ENCODE measurements at places on chromosomes 1 and 21. TPM values are rescaled to one million over a fixed set of nuclear protein-coding genes. Genes with fewer than 3 reads are reported as not detected.

DNA sequence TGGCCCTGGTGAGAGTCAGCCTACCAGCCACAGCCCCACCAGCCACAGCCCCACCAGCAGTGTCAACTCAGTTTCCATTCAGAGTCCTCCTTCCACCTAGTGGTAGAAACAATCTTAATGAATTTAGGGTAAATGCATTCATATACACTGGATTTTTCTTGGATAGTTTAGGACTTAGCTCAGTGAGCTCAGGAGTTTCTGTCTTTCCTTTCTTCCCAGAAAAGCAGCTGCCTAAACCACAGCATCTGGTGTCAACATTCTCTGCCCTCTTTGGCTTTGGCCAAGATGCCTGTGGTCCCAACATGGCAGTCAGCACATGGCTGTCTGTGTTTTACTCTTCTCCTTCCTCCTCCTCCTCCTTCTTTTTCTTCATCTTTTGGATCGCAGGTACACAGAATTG, 94.0 kb downstream of the CLIC6 start:
- no peaks in the 10 kb centered on the region for H3K36me3 ChIP-seq
- H3K4me3 ChIP-seq, result no peak overlapping the region
- no peaks in the 10 kb centered on the region for H3K27me3 ChIP-seq
- H3K27ac ChIP-seq, result no peak overlapping the region
- no peaks in the 10 kb centered on the region for H3K4me1 ChIP-seq

DNA sequence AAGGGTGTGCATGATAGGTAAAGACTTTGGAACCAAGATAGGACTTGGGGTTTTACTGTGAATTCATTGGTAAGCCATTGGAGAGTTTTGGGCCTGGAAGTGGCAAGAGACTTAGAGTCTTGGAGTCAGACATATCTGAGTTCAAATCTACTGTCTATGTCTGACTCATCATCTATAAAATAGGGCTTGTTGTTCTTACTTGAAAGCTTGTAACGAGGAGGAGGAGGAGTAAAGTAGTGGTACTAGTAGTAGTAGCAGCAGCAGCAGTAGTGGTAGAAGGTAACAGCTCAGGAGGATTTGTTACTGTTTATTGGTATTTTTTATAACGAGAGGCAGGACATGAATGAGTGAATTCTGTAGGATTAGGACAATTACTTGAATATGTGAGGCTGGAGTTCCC, 62.7 kb downstream of the CACHD1 start:
- no peak overlapping the region for H3K27ac ChIP-seq
- peaks cover 30% of the 10 kb centered on the region for H3K4me1 ChIP-seq
- no peaks in the 10 kb centered on the region for H3K27me3 ChIP-seq
- peaks cover 3% of the 10 kb centered on the region for H3K36me3 ChIP-seq
- no peak overlapping the region for H3K4me3 ChIP-seq
- no peak for DNase-seq

- H3K4me3 ChIP-seq, result no peak overlapping the region
- H3K27ac ChIP-seq, result no peak overlapping the region
- no peak for DNase-seq
- H3K27me3 ChIP-seq, result peaks cover 20% of the 10 kb centered on the region
- H3K4me1 ChIP-seq, result no peaks in the 10 kb centered on the region
Measured at GRCh38 chr1:16420424-16421118, 16.7 kb downstream of the SPATA21 start.

SPATA46 gene
- not detected for total RNA-seq

CC2D1B gene
- 42.7 TPM for total RNA-seq

DNA sequence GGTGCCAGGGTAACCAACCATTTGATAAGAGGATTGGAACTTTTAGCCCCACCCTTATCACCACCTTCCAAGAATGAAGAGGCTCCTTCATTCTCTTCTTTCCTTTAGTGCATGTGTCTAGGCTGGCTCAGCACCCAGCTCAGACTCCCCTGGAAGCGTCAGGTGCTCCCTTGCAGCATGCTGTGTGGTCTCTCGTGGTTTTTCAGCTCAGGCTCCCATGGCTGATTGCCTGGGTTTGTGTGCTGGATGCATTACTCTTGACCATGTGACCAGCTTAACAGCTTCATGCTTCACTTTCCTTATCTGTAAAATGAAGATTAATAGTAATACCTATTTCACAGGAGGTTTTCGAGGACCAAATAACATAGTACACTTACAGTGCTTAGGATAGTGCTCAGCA, 198.4 kb downstream of the HHAT start:
- H3K27me3 ChIP-seq, result no peaks in the 10 kb centered on the region
- no peak overlapping the region for H3K4me3 ChIP-seq
- no peak for DNase-seq
- no peak overlapping the region for H3K27ac ChIP-seq
- peaks cover 1% of the 10 kb centered on the region for H3K4me1 ChIP-seq
- H3K36me3 ChIP-seq, result no peaks in the 10 kb centered on the region

- no peak overlapping the region for H3K27ac ChIP-seq
- H3K36me3 ChIP-seq, result peaks cover 41% of the 10 kb centered on the region
- no peak for DNase-seq
- no peaks in the 10 kb centered on the region for H3K4me1 ChIP-seq
Measured at GRCh38 chr1:178899402-178899801, 28.5 kb upstream of the ANGPTL1 start.

DNA sequence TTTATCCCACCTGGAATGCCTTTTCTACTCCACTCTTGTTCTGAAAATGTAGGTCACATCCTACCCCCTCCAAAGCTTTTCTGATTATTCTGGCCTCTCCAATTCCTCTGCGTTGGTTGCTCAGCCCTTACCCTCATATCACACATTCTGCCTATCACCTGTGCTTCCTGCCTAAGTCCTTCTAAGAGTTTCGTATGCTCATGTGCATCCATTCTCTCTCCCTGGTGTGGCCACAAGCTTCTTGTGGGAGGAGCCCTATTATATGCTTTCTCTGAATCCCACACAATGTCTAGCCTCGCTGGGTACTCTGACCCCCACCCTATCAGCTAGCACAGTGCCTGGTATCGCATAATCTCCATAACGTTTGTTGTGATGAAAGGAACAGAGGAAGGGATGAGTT, 54.2 kb downstream of the CD58 start:
- DNase-seq, result no peak
- H3K4me3 ChIP-seq, result no peak overlapping the region
- H3K27ac ChIP-seq, result no peak overlapping the region
- peaks cover 2% of the 10 kb centered on the region for H3K36me3 ChIP-seq
- H3K27me3 ChIP-seq, result no peaks in the 10 kb centered on the region

- H3K27me3 ChIP-seq, result no peaks in the 10 kb centered on the region
- no peaks in the 10 kb centered on the region for H3K36me3 ChIP-seq
- no peak overlapping the region for H3K27ac ChIP-seq
- no peak for DNase-seq
- no peak overlapping the region for H3K4me3 ChIP-seq
Measured at GRCh38 chr1:173403996-173404395, 73.1 kb upstream of the PRDX6 start.

DNA sequence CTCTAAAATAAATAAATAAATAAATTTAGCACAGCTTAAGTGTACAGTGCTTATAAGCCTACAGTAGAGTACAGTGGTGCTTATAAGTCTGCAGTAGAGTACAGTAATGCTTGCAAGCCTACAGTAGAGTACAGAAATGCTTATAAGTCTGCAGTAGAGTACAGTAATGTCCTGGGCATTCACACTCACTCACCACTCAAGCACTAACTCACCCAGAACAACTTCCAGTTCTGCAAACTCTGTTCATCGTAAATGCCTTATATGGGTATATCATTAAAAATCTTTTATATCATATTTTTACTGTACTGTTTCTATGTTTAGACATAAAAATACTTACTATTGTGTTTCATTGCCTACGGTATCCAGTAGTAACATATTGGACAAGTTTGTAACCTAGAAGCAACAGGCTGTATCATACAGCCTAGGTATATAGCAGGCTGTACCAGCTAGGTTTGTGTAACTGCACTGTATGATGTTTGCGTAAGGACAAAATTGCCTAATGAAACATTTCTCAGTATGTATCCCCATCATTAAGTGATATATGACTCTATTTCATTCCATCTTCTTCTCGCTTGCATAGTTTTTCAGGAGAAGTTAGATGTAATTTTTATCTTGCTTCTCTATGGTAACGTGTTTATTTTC, 14.0 kb upstream of the S100B start:
- no peak overlapping the region for H3K4me3 ChIP-seq
- H3K27ac ChIP-seq, result no peak overlapping the region
- peaks cover 26% of the 10 kb centered on the region for H3K4me1 ChIP-seq
- peaks cover 22% of the 10 kb centered on the region for H3K27me3 ChIP-seq

RCSD1 gene
- total RNA-seq, result 0.22 TPM

C1QA gene
- total RNA-seq, result not detected

DNA sequence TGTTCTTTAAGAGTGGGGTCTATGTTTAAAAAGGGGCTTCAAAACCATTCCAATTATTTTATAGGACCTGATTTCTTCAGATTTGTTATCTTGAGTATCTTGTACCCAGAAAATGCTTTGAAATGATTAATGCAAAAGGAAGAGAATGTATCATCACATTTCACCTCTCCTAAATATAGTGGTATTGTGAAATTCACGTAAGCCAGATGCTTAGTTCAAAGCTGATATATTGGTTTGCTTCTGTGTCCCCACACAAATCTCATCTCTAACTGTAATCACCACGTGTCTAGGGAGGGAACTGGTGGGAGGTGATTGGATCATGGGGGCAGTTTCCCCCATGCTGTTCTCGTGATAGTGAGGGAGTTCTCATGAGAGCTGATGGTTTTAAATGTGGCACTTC, 8.5 kb downstream of the SOAT1 start:
- no peak overlapping the region for H3K4me3 ChIP-seq
- H3K36me3 ChIP-seq, result peaks cover 27% of the 10 kb centered on the region
- peaks cover 26% of the 10 kb centered on the region for H3K4me1 ChIP-seq
- no peak for DNase-seq
- H3K27ac ChIP-seq, result peak overlapping the region; percentile 81

GJB5 gene
- not detected for total RNA-seq

- H3K27me3 ChIP-seq, result no peaks in the 10 kb centered on the region
- no peak within 1 kb of the TSS for H3K27ac ChIP-seq
- no peaks in the 10 kb centered on the region for H3K4me1 ChIP-seq
- H3K4me3 ChIP-seq, result no peak within 1 kb of the TSS
- no peaks in the 10 kb centered on the region for H3K36me3 ChIP-seq
Measured at GRCh38 chr1:158931055-158931737, at the start of gene PYHIN1. Gene PYHIN1 (plus strand): TSS chr1:158931552. CDS start chr1:158936911, 5,359 bp downstream.

DHX9 gene
- total RNA-seq, result 289 TPM

- no peak for DNase-seq
- H3K4me3 ChIP-seq, result no peak overlapping the region
- no peak overlapping the region for H3K27ac ChIP-seq
- peaks cover 18% of the 10 kb centered on the region for H3K4me1 ChIP-seq
- H3K27me3 ChIP-seq, result no peaks in the 10 kb centered on the region
Measured at GRCh38 chr1:87104945-87105344, 190.5 kb downstream of the HS2ST1 start.

DNA sequence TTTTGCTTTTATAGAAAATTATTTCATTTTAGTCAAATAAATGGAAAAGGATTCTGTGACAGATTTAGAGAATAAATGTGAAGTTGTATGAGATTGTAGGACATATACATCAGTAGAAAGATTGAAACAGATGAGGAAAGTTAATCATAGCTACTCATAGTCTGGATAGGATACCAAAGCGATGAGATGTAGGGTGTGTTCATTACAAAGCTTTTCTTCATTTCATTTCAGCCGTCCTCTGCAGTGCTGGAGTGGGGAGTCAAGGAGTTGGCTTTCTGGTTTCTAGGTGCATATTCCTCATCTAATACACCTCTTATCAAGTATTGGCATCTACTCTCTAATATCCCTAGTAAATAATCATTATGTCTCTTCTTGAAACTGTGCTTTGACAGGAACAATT, 149.5 kb upstream of the NEGR1 start:
- no peaks in the 10 kb centered on the region for H3K4me1 ChIP-seq
- no peak overlapping the region for H3K4me3 ChIP-seq
- no peak overlapping the region for H3K27ac ChIP-seq
- H3K27me3 ChIP-seq, result no peaks in the 10 kb centered on the region
- peaks cover 1% of the 10 kb centered on the region for H3K36me3 ChIP-seq

PPIE gene
- total RNA-seq, result 51.7 TPM
